ENCODE measurements at places on chromosomes 12 and 14.

- DNase-seq, result no peak
Observed at GRCh38 chr12:26817183-26817591, 15.8 kb downstream of the ITPR2 start.

GRCh38 chr14:37643701-37644100 lies 48.3 kb downstream of the TTC6 start:
- DNase-seq, result no peak

- no peak for DNase-seq
Observed at GRCh38 chr12:120814903-120815429, 89.2 kb downstream of the SPPL3 start.

DNA sequence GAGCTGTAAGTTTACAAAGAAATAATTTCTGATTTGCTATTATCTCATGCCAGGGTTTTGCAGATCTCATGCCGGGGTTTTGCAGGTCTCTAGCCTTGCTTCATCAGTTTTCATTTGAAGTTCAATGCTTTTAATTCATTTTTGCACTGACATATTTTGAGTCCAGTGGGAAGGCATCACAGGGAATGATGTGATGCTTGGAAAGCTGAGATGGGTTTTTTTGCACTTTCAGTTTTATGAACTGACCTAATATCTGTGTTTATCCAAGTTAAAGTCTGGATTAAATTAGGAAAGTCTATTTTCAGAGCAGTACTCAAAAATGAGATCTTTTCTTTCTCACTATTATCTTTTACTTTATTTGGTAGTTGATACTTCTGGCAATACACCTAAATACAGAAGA lies 23.6 kb upstream of the REP15 start:
- DNase-seq, result no peak

GRCh38 chr14:22630486-22630885 lies 13.7 kb downstream of the OR6J1 start:
- DNase-seq, result no peak

DNA sequence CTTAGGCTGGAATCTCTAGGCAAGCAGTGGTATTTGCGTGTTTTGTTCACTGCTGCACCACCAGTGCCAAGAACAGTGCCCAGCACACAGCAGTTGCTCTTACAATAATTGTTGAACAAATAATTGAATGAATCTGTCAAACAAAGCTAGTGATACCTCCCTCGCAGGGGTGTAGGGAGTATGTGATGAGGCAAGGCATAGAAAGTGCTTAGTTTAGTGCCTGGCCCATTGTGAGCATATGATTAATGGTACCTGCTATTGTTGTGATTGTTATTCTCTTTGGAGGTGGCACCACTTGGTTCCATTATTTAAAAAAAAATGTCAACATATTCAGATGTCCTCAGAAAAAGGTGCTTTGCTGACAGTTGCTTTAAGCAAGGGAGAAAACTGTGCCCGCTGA lies 210.1 kb upstream of the TBX3 start:
- no peak for DNase-seq

DNA sequence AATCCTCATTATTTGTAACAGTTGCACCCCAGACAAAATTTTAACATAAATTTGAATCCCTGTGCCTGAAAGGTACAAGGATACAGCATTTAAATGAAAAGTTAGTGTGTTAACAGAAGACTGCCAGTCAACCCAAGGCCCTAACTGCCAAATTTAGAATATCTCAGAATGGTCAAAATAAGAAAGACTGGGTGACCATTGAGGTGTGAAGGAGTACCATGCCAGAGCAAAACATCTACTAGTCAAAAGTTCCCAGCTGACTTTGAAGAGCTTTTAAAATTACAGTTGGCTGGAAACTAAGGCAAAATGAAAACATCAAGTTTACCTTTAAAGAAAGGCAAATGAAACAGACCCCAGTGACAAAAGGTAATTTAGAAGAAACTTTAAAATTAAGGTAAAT lies 18.4 kb downstream of the SAV1 start:
- DNase-seq, result no peak

DNA sequence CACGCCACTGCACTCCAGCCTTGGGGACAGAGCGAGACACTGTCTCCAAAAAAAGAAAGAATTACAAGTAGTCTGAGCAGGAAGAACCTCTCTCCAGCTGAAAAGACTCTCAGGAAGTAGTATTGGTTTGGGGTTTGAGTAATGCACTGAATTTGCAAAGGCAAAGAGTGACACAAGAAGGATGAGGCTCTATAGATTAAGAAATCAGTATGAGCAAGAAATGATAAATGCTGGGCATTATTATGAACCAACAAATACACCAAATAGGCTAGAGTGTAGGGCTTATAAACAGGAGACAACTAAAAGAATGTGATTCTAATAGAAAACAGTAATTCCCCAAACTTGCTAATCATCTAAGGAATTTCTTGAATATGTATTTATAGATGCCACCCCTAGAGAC lies 2.6 kb upstream of the SLC35E3 start:
- no peak for DNase-seq

GRCh38 chr14:38205119-38205813 lies 2.4 kb upstream of the SSTR1 start:
- no peak for DNase-seq

DNA sequence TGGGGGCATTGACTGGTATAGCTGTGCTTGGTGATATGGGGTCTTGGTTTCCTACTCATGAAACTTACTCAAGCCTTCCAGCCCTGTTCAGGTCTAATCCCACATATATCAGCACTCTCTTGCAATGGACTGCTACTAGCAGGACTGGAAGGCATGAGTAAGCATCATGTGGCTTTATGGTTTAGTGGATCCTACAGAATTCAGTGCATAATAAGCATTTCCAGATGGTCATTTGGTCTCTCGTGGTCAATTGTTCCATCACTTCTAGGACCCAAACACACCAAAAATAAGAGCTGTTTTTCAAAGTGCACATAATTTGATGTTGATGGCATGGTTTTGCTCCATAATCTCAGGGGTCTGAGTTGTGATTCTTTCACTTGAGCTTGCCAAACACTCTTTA lies 114.4 kb downstream of the LMNTD1 start:
- no peak for DNase-seq

DNA sequence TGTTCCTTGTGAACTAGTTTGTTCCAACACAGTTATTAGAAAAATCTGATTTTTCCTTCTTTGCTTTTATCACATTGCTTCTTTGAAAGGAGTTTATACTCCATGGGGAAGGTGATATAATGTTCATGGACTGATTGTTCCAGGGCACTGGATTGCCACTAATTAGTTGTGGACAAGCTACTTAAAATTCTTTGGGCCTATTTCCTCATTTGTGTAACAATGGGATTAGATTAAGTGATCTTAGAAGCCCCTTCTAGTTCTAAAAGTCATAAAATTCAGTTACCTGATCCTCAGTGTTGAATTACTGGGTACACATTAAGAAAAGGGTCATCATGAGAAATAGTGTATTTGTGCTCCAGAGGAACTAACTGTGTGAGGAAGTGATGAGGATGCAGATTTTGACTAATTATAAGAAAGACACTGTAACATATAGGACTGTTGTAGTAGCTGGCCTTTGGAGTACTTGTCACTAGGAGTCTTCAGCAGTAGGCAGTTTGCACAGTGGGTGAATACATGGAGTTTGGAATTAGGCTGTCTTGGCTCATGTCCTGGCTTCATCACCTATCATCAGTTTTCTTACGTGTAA lies 82.2 kb downstream of the MIA2 start:
- DNase-seq, result no peak

- no peak for DNase-seq
Observed at GRCh38 chr12:132249689-132250478, 79.5 kb downstream of the GALNT9 start.

All from SK-N-SH (cell line).